ENCODE measurements at places on chromosomes 13 and 19.

- DNase-seq: no peak
Measured at GRCh38 chr13:95689582-95689926, 12.6 kb downstream of the DNAJC3 start.

GRCh38 chr13:23558675-23559536 lies 11.3 kb upstream of the TNFRSF19 start:
- DNase-seq: peak; percentile 58

- DNase-seq: peak; percentile 83
Measured at GRCh38 chr19:55452749-55453346, 8.6 kb downstream of the ISOC2 start.

- no peak for DNase-seq
Measured at GRCh38 chr13:92896842-92897241, 329.8 kb upstream of the GPC6 start.

- DNase-seq: no peak
Measured at GRCh38 chr19:48705431-48705830, 9.7 kb downstream of the FUT2 start.

DNA sequence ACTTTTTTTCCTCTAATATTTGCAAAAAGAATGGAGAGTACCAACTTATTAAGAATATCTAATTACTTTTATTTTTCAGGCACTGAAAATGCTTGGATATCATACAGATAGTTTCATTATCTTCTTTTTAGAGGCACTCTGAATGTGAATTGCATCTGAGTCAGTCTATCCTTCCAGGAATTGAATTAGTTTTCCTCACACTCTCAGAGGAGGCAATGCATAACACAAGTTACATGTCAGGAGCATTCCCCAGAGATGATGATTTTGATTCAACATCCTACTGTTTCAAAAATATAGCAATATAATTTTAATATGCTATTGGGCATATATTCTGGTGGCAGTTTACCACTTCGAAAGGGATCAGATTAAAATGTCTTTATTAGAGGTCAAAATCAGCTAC lies 1315.4 kb downstream of the PCDH9 start:
- DNase-seq: no peak

GRCh38 chr13:49113526-49114286 lies 106.4 kb upstream of the MLNR start:
- DNase-seq: no peak

GRCh38 chr19:28502879-28503734 lies 709.8 kb downstream of the UQCRFS1 start:
- no peak for DNase-seq

DNA sequence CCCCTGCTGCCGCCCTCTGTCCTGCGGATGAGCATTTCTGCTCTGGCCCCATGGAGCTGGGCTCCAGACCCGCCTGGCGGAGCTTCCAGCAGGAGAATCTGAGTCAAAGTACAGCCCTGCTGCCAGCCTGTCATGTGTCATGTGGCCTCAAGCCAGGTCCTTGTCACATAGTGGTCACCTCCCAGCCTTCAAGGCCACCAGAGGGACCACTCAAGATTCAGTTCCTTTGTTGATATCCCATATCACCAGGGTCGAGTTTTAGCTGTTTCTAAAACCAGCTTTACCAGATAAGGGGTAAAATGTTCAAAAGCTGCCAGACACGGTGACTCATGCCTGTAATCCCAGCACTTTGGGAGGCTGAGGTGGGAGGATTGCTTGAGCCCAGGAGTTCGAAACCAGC lies 13.4 kb downstream of the THOP1 start:
- DNase-seq: no peak

- DNase-seq: no peak
Measured at GRCh38 chr19:37874784-37875183, 31.6 kb downstream of the WDR87 start.

- DNase-seq: no peak
Measured at GRCh38 chr19:48588670-48589401, 17.7 kb upstream of the SPACA4 start.

- DNase-seq: no peak
Measured at GRCh38 chr19:616747-617526, 16.4 kb downstream of the POLRMT start.

DNA sequence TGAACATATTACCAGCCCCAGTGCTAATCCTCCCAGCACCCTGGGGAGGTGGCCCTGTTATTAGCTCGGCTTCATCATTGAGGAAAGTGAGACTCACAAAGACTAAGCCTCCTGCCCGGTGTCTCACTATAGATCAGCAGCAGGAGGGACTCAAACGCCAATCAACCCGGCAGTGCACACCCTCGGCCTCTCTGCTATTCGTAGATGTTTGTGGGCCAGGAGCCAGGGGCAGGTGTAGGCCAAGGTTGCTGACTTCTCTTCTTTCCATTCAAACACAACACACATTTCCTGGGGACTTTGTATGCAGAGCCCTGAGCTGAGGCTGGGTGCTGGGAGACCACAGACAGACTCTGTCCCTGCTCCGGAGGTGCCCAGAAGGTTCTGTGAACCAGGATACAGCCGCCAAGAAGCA lies 9.4 kb upstream of the SBK3 start:
- no peak for DNase-seq

GRCh38 chr19:43687660-43687997 lies 17.7 kb upstream of the PLAUR start:
- DNase-seq: no peak

- no peak for DNase-seq
Measured at GRCh38 chr19:1746401-1747284, 6.7 kb upstream of the ONECUT3 start.

- no peak for DNase-seq
Measured at GRCh38 chr19:41575998-41576397, at the start of gene CEACAM21. TSS of gene CEACAM21 (plus strand) at chr19:41576166. CDS start at chr19:41576275, 109 bp downstream.

DNA sequence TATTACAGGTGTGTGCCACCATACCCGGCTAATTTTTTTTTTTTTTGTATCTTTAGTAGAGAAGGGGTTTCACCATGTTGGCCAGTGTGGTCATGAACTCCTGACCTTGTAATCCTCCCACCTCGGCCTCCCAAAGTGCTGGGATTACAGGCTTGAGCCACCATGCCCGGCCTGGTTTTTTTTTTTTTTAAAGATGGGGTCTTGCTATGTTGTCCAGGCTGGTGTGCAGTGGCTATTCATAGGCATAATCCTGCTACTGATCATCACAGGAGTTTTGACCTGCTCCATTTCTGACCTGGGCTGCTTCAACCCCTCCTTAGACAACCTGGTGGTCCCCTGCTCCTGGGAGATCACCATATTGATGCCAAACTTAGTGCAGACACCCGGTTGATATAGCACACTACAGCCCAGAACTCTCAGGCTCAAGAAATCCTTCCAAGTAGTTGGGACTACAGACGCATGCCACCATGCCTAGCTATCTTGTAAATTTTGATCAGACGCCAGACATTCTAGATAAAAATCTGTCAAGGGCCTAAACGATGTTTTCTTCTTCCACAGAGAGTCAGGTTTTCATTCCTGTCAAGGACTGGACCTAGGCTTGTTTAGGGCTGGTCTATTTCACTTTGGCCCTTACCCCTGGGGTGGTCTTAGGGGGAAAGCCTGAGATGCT lies 9.5 kb downstream of the PLAUR start:
- no peak for DNase-seq

- DNase-seq: no peak
Measured at GRCh38 chr19:4870025-4870700, 2.7 kb upstream of the PLIN3 start.

GRCh38 chr13:31835932-31836331 lies 96.6 kb downstream of the RXFP2 start:
- no peak for DNase-seq

DNA sequence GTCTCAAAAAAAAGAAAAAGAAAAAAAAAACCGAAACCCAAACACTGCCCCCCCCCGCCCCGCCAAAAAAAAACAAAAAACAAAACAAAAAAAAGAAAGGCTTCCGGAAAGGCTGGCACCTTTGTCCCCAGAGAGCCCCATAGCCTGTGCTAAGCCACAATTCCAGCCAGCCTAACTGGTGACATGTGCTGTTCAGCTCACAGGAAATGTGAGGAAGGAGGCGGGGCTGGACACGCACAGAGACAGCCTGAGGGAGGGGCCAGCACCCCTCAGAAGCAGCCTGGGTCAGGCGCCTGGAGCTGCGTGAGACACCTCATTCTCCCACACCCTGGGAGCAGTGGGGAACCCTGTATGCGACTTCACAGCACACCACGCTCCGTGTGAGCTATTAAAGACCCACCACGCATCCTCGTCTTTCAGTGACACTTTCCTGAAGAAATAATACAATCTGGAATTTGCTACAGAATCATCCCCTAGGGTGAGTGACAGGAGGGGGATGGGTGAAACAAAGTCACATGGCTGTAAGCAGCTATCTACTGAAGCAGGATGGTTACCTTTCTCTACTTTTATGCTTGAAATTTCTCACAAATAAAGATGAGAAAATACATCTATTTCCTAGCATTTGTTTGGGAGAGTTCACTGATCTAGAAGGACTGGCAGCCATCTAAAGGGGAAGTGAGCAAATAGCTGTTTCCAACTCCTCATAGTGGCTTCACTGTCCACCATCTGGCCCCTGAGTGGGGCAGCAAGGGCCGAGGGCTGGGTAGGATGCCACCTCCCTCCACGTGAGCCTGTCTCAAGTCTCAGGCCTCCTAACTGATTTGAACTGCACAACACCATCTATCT lies 12.3 kb upstream of the SLC35E1 start:
- DNase-seq: no peak

GRCh38 chr13:113552079-113552478 lies 32.5 kb upstream of the TFDP1 start:
- no peak for DNase-seq

DNA sequence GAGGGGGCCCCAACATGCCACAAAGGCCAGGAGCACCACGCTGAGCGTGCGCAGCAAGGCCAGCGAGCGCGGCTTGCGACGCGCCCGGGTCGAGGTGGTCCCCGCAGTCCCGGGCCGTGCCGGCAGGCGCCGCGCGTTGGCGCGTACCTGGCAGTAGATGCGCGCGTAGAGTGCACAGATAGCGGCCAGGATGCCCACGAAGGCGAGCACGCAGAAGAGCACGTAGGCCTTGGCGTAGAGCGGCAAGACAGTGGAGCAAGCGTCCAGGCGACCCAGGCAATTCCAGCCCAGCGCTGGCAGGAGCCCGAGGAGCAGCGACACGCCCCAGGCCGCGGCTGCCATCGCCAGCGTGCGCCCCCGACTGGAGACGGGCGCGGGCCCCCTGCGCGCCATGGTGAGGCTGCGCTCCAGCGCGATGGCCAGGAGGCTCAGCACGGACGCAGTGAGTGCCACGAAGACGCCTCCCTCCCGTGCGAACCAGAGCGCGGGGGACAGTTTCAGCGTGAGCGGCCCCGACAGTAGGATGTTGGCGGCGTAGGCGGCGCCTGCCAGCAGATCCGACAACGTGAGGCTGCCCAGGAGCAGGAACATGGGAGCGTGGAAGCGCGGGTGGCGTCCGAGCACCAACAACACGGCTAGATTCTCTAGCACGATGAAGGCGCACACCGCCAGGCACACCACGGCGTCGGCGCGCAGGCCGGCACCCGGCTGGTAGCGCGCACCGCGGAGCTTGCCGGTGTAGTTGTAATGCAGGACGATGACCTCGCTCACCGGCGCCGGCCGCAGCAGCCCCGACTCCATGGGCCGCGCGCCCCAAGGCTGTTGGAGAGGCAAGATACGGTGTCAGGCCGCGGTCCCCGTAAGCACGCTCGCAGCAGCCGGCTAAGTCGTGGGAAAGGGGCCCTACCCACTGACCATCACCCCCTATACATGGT lies 2.8 kb downstream of the S1PR5 start:
- DNase-seq: no peak

GRCh38 chr19:14318873-14319272 lies 62.4 kb upstream of the ADGRE5 start:
- no peak for DNase-seq

DNA sequence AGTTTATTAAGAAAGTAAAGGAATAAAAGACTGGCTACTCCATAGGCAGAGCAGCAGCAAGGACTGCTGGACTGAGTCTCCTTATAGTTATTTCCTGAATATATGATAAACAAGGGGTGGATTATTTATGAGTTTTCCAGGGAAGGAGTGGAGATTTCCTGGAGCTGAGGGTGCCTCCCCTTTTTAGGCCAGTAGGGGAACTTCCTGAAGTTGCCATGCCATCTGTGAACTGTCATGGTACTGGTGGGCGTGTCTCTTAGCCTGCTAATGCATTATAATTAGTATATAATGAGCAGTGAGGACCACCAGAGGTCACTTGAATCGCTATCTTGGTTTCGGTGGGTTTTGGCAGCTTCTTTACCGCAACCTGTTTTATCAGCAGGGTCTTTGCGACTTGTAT lies 13.5 kb downstream of the ZSCAN5A start:
- no peak for DNase-seq

DNA sequence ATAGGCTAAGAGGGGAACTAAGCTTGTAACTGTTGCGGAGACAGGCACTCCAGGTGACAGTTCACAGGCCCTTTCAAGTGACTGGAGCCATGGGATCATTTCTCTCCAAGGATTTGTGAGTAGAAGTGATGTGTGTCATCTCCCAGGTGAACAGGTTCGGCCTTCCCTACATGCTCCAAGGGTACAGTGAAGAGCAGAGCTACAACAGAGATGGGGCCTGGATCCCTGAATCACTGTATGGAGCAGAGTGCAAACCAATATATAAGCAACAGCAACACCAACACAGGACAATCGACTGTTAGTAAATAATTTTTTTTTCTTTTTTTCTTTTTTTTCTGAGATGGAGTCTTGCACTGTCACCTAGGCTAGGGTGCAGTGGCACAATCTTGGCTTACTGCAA lies 15.0 kb downstream of the ZSCAN18 start:
- DNase-seq: no peak

- no peak for DNase-seq
Measured at GRCh38 chr19:35432911-35433310, 15.1 kb upstream of the FFAR2 start.

- no peak for DNase-seq
Measured at GRCh38 chr13:74450964-74451363, 316.8 kb upstream of the KLF12 start.

DNA sequence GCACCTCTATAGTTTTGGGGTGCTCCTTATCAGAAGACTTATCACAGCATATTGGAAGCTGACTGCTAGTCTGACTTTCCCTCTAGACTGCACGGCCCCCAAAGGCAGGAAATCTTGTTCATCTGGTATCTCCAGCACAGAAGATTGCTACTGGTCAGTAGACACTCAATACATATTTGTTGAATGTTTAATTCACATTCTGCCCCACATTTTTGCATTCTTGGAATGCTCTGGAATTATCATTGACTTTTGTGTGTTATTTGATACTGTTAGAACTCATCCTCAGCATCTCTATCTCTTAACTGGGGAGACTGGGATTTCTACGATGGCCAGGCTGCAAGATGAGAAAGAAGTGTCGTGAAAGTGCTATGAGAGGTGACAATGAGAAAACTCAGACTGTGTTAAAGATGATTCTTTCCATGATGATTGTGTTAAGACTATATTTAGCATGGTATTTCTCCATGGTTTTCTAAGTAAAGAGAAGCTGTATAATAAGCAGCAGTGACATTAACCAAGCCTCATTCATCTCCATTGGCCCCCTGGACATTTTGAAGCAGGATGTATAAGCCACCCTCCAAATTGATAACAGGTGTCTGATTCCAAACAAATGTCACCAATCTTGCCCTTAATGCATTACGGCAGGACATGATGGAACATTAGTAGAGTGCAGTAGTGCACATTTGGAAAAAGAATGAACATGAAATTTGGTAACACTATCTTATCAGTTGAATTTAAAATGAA lies 440.9 kb downstream of the RFC3 start:
- no peak for DNase-seq

- DNase-seq: peak; percentile 99
Measured at GRCh38 chr13:111853721-111854120, 213.2 kb upstream of the SOX1 start.

GRCh38 chr13:23792680-23793079 lies 96.5 kb downstream of the MIPEP start:
- no peak for DNase-seq

GRCh38 chr19:51139299-51140014 lies 2.6 kb upstream of the SIGLEC7 start:
- no peak for DNase-seq

Measured in NCI-H187 treated with DMSO at 0.1 percent for 48 hours (cell line).